ENCODE measurements at places on chromosomes 13 and 19.
A peak's percentile ranks its signal among the peaks of the same experiment; 100 is the strongest.

DNA sequence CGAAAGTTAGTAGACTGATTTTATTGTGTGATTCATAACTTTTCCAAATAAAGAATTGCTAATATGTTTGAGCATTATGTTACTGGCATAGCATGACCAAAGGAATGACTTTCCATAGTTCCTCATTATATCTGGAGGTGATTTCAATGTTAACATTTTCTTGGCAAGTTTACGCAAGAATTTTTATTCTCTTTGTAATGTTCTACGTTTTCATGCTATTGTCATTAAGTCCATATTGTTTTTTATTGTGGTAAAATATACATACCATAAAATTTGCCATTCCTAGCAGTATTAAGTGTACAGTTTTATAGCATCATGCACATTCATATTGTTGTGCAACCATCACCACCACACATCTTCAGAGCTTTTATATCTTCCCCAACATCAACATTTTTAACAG, 14.8 kb downstream of the KCTD12 start:
- peak; percentile 62 for DNase-seq

- no peak for DNase-seq
Measured at GRCh38 chr13:91318886-91319285, 28.6 kb upstream of the MIR17HG start.

DNA sequence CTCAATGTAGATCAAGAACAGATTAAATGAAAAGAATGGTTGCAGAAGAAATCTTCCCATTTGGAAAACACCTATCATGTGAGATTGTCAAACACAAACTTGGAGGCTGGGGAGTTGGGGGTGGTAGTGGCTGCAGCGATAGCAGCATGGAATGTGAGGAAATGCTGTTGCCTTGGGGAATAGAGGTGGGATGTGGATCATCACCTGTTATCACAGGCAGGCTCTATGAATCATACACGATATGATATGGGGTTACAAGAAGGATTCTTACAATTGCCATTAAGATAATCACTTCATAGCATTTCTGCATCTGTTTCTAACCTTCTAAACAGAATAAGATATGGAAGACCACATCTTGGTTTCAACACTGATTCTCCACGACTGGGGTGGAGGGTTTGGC, 88.7 kb downstream of the RNASEH2B start:
- no peak for DNase-seq

DNA sequence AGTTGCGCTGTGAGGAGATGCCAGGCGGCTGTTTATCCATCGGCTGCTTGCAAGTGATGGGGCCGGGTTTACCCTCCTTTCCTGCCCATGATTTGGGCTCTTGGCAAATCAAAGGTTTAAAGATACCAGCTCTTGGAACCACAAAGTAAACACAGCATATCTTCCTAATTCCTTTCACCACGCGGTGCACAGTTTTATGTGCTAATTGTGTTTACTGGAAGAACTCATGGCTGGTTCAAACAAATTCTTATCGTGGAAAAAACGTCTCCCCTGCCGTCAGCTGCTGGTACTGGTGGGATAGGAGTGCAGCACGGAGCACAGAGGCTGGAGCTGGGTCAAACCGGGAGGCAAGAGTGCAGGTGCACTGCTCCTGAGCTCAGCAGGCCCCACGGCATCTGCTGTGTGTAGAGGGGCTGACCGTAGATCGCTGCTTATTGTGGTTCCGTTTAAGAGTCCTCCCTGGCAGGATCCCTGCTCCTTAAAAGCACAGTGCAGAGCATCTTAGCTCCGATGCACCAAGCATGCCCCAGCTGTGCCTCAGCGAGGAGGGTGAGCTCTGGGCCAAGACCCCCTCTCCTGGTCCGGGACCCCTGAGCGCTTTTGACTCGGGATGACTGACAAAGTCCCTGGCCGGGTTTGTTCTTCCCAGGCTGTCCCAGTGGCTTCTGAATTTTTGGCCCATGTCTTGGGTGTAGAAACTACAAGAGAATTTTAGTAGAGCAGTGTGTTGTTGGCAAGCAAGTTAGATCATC, 51.3 kb upstream of the GAS6 start:
- DNase-seq: no peak

- peak; percentile 39 for DNase-seq
Measured at GRCh38 chr13:106499896-106500295, 35.6 kb downstream of the EFNB2 start.

- DNase-seq: no peak
Measured at GRCh38 chr19:39238944-39239343, 5.9 kb downstream of the IFNL3 start.

- DNase-seq: no peak
Measured at GRCh38 chr19:52898101-52898500, 666 bp upstream of the ZNF320 start.

DNA sequence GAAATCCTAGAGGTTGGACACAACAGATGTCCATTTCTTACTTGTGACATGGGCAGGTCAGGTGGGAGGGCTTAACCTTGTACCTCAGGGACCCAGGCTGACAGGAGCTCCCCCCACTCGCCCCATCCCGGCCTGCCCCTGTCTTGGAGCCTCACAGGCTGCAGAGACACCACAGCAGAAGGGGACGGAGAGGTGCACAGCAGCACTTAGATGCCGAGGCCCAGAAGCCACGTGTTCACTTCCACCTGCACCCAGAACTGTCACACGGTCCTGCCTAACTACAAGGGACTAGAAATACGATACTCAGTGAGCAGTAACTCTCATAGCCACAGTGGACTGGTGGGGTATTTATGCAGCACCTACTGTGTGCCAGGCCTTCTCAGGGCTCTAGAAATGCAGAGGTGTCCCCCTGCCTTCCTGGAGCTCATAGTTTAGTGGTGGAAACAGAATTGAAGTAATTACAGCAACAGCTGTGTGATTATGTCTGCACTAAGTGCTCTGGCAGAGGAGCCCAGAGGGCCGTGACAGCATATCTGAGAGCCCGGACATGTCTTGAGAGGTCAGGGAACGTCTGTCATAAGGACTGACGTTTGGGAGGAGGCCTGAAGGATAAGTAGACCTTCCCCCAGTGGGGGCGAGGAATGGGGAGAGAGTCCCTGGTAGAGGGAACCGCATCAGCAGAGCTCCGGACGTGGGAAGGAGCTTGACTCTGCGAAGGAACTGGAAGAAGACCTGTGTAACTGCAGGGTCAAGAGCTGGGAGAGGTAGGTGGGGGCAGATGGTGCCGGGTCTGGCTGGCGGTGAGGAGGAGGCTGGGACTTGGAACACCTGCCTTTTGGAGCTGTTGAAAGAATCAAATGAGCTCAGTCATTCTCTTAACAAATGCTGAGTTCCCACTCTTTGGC, 130.0 kb downstream of the SIPA1L3 start:
- no peak for DNase-seq

GRCh38 chr19:14090509-14091080, at the start of gene SAMD1:
Gene SAMD1 (minus strand): TSS chr19:14090751.
- peak; percentile 91 for DNase-seq

DNA sequence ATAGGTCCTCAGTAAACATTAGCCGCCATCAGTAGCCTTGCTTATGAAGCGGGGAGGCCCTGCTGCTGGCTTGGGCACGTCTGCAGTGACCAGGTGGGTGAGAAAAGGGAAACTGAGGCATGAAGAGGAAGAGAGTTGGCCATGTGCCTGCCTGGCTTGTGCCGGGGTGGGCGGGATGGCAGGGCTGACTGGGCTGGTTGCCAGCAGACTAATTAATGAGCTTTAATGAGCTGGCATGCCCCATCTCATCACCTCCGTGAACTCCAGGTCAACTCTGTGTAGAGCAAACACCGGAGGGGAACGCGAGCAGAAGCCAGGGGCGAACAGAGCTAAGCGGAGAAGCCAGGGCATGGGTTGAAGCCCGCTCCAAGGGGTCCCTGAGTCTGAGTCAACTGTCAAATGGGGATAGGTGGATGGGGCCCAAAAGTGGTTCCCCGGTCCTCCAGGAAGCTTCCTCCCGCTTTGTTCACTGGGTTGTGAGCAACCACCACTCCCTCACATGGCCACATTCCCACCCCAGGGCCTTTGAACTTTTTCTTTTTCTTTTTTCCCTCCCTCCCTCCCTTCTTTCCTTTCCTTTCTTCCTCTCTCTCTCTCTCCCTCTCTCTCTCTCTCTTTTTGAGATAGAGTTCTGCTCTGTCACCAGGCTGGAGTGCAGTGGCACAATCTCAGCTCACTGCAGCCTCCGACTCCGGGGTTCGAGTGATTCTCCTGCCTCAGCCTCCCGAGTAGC, 8.7 kb downstream of the NR2F6 start:
- DNase-seq: no peak

DNA sequence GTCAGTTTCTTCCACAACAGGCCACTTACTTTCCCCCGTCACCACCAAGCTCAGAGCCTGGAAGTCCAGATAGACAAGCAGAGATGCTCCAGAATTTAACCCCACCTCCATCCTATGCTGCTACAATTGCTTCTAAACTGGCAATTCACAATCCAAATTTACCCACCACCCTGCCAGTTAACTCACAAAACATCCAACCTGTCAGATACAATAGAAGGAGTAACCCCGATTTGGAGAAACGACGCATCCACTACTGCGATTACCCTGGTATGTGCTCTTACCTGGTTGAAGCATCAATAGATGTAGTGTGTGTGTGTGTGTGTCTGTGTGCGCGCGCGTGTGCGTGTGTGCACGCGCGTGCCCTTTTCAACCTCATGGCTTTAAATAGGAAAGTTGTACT, 3.7 kb downstream of the KLF5 start:
- DNase-seq: no peak

DNA sequence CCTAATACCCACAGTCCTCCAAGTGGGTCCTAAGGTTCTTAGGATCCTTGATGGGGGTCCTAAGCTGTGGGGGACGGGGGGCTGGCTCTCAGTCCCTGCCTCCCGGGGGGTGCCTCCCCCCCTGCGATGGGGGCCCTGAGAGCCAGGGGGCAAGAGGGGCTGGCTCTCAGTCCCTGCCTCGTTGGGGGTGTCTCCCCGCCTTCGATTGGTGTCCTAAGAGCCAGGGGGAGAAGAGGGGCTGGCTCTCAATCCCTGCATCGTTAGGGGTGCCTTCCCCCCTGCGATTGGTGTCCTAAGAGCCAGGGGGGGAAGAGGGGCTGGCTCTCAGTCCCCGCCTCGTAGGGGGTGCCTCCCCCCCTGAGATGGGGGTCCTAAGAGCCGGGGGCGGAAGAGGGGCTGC, 37.0 kb downstream of the SLC25A30 start:
- no peak for DNase-seq

DNA sequence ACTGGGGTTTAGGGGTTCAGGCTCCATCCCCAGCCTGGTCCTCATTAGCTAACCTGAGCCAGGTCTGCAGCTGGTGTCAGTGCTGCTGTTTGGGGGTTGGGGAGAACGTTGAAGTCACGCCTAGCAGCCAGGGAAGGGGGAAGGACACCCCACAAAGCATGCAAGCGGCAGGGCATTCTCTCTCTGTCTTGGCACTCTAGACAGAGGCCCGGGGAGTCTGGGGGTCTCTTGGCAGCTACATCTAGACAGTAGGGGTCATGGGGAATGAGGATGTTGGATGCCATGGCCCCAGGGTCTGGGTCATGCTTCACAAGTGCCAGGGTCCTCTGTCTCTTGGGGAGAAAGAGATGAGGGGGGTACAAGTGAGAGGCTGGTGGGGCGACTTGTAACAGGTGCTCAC, 2.6 kb downstream of the ERICH4 start:
- DNase-seq: no peak

- no peak for DNase-seq
Measured at GRCh38 chr13:40983725-40984667, 35.1 kb downstream of the ELF1 start.

DNA sequence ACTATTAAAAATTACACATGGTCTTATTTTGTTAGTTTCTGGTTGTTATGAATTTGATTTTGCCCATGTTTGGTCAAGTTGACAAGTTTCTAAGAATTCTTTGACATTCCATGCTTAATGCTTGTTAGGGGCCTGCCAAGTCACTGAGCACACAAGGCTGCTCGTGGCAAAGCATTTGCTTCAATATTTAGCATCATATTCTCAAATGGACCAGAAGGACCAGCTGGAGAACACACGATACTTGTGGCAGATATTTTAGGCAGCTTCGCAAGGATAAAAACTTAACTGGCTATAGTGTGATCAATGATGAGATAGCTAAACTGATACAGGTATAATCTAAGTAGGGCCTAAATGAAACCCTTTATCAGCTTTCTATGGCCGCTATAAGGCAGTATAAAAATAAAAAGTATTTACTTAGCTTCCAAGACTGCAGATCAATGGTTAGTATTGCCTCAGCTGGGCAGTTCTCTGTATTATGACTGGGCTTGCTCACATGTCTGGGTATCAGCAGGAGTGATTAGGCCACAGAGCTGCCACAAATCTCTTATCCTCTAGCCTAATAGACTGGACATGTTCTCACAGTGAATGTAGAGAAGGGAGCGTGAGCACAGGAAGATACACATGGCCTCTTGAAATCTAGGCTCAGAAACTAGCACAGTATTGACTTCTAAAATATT, 155.9 kb upstream of the SPRY2 start:
- DNase-seq: no peak

All from fibroblast of upper back skin (primary cell).